HCT116 (cell line): ENCODE measurements at places on chromosomes 3 and 15. TPM values are rescaled to one million over a fixed set of nuclear protein-coding genes. Genes with fewer than 3 reads are reported as not detected.

CHRNA5 gene
- 25.2 TPM for total RNA-seq

CTXN2 gene
- total RNA-seq = not detected

DLG1 gene
- total RNA-seq = 89.8 TPM

ANKUB1 gene
- total RNA-seq = not detected

ADCY5 gene
- total RNA-seq = 0.49 TPM

CASR gene
- total RNA-seq = not detected

RHOV gene
- total RNA-seq = 6.0 TPM

C3orf22 gene
- not detected for total RNA-seq

ATP2B2 gene
- total RNA-seq = not detected

TLR9 gene
- 0.15 TPM for total RNA-seq

LRRC2 gene
- total RNA-seq = not detected

EPM2AIP1 gene
- 8.7 TPM for total RNA-seq

CGNL1 gene
- 2.2 TPM for total RNA-seq

SOX14 gene
- not detected for total RNA-seq

SOX2 gene
- total RNA-seq = 0.15 TPM

PRR20G gene
- 0.30 TPM for total RNA-seq
